Fibroblast of skin of left quadriceps (primary cell): ENCODE measurements at places on chromosomes 7 and 10.
A peak's percentile ranks its signal among the peaks of the same experiment; 100 is the strongest.

DNA sequence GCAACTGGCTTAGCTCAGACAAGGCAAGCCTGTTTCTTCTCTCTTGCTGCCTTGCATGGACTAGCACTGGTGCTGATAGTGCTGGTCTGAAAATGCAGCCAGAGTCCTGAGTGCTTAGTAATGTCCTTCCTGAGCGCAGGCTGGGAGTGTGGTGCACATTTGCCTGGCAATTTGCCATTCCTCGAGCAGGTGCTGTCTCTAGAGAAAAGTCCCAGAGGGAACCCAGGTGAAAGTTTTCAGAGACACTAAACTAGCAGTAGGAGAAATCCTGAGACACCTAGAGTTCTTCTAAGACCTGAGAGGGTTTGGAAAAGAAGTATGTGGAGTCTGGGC, 1.9 kb downstream of the SFTPD start:
- DNase-seq, result no peak

- no peak for DNase-seq
Observed at GRCh38 chr10:48306870-48307710, 613 bp downstream of the MAPK8 start.

DNA sequence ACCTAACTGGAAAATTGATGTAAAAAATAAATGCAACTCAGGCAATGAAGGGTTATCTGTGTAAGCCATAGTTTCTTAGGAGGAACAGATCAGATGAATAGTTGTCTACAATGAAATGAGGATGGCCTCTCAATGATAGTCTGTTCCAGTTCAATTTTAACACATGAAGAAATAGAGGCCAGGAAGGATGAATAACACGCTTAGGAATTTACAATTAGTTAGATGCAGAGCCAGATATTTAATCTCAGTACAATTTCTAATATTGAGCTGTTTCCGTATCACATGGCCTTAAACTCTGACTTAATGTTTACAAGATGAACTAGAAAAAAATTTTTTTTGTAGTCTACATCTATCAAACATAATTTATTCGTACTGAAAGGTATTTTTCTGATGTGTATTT, 176.6 kb downstream of the GALNT11 start:
- DNase-seq, result peak; percentile 36

GRCh38 chr10:51743146-51743545, 43.8 kb upstream of the CSTF2T start:
- no peak for DNase-seq

- no peak for DNase-seq
Observed at GRCh38 chr7:8260871-8261694, 884 bp downstream of the ICA1 start.

DNA sequence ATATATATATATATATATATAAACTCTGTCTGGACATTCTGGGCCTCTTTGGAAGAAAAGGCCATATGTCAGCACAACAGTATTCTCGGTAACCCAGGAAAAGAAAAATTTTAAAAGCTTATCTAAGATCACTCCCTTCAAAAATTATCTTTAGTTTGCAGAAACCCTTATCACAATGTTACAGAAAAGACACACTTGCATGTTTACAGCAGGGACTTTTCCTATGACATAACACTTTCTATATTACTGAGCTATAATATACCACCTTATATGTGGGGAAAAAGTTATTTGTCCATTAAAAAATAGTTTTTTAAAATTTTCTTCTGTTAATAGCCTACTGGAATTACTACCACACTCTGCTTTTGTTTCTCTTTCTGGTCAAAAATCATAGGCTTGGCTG, 25.4 kb downstream of the ANKRD61 start:
- DNase-seq, result no peak

- DNase-seq, result no peak
Observed at GRCh38 chr7:154789404-154789803, 213.5 kb downstream of the PAXIP1 start.

DNA sequence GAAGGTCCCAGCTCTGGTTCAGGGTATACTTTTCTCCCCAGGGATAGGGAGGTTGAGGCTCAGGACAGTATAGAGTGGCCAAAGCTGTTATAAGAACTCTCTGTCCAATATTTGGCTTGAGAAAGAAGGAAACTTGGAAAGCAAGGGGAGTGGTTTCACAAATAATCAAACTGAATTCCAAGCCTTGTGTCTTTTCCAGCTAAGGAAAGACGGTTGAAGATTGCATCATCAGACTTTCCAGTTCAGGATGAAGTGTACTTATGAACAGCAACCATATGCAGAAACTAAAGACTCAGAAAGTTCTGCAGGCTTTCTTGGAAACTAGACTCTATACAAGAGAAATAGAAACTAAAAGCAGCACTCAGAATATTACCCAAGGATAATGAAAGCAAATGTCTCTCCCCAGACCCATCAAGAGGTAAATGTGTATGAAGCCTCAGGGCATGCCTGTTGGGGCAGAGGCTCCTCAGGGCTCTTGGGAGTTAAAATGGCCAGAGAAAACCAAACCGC, 46.4 kb downstream of the RAMP3 start:
- DNase-seq, result peak; percentile 37

DNA sequence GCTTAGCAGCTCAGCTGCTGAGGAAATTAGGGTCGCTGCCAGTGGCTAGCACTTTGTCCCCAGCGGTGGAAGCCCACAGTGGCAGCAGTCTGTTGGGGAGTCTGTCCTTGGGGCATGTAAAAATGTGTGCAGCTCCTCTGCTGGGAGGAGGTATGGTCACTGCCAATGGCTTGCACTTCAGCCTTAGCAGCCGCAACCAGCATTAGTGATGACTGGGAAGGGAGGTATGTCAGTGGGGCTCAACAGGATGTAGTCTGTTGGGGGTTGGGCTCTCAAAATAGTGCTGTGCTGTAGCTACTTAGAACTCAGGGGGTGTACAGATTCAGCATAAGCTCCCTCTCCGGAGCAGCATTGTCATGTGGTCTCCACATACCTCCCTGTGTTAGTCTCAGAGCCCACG, 189.9 kb downstream of the ZEB1 start:
- no peak for DNase-seq

- no peak for DNase-seq
Observed at GRCh38 chr7:2266911-2267310, 24.9 kb downstream of the NUDT1 start.

DNA sequence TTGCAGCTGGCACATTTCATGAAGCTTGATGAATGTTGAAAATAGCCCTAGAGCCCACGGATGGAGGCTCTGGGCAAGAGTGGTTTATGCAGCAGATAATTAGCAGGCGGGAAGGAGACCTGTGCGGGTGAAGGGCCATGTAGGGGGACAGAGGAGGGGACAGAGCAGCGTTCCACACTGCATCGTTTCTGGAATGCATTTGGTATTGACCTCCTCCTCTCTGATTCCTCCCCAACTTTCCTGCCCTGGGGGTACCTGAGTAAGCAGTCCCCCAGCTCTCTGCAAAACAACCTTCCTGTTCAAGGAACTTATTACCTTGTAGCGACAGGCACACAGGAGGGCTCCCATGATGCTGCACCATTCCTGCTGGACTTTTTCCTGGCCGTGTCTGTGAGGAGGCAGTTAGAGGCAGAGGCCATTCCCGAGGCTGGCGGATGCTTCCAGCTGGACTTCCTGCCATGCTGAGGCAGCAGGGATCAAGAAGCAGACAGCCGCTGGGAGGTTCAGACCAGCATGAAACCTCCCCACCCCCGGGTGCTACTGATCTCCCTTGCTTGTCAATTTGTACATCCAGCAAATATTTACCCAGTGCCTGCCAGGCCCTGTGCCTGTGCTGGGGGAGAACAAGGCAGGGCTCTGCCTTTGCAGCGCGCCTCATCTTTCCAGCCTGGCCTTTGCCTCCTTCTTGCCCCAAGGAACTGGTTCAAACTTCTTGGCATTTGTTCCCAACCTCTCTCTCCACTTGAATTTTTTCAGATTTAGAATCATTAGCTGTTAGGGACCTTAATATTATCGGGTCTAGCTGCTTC, 28.7 kb downstream of the SLC29A3 start:
- no peak for DNase-seq

DNA sequence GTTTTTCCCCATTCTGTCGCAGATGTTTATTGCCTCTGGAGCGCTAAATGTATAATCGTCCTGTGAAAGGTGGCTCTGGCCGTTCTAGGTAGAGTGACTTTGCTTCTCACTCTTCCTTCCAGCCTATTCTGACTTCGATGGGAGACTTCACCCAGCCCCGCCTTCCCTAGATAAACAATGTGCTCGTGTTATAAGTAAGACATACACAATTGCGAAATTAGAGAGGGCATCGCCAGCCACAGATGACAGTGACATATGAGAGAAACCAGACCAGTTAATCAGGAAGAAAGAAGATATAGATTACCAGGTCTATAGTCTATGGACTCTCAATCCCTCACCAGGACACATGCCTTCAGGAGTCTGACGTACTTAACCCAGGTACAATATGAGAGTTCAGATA, 1050.5 kb upstream of the AUTS2 start:
- no peak for DNase-seq

GRCh38 chr10:114504769-114505579, 100.7 kb upstream of the AFAP1L2 start:
- DNase-seq, result peak; percentile 26

GRCh38 chr10:35735412-35735811, 93.3 kb upstream of the FZD8 start:
- peak; percentile 15 for DNase-seq

- DNase-seq, result no peak
Observed at GRCh38 chr10:116774728-116775151, 32.4 kb upstream of the HSPA12A start.

- DNase-seq, result no peak
Observed at GRCh38 chr10:86968271-86968993, at the start of gene ADIRF. ADIRF (plus strand) TSS chr10:86968482; CDS start chr10:86968545, 63 bp downstream.

GRCh38 chr10:119233821-119234220, 26.4 kb downstream of the GRK5 start:
- no peak for DNase-seq

DNA sequence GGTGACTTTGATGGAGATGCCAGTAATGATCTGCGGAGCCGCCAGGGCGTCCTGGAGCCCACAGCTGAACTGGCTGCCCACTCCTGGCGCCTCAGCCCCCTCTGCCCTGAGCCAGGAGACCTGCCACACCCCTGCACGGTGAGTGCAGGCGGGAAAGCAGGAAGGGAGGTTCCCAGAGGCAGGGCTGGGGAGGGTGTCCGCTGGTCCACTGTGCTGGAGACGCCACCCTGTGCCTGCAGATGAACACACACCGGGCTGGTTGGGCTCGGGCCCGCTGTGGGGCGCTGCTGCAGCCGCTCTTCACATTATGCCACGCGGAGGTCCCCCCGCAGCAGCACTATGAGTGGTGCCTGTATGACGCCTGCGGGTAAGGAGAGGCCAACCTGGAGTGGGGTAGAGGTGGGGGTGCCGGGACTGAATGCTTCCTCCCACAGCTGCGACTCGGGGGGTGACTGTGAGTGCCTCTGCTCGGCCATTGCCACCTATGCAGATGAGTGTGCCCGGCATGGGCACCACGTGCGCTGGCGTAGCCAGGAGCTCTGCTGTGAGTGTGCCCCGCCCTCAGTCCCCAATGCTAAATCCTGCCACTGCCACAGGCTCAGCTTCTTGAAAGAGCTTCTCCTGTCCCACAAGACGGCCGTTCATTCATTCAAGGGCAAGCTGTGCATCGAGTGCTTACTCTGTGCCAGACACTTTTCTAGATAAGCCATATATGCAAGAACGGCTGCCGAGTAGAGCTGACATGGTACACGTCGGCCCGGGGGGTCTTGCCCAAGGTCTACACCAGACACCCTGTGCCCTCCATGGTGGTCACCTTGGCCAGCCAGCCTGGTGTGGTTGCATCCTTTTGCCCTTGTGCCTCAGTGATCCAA, 14.3 kb upstream of the ZNF467 start:
- DNase-seq, result no peak

DNA sequence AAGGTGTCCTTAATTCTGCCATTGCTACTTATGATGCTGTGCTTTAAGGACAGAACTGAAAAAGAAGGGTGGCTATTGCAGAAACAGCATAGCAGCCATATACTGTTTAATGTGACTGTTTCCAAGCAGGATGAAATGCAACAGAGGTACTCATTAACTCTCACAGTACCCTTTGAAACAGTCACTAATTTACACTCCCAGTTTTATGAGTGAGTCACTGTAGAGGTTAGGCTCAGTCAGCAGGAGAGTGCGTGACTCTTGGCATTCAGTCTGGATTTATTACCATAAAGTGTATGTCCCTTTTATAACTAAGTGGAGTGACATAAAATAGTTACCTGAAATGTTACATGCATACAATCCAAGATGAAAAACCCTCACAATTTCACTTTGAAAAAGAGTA, 27.7 kb downstream of the ALDH18A1 start:
- DNase-seq, result no peak
